ENCODE measurements at places on chromosomes 11 and 22.

GRCh38 chr11:96013461-96014213 lies 89.7 kb upstream of the MTMR2 start:
- no peak for DNase-seq

DNA sequence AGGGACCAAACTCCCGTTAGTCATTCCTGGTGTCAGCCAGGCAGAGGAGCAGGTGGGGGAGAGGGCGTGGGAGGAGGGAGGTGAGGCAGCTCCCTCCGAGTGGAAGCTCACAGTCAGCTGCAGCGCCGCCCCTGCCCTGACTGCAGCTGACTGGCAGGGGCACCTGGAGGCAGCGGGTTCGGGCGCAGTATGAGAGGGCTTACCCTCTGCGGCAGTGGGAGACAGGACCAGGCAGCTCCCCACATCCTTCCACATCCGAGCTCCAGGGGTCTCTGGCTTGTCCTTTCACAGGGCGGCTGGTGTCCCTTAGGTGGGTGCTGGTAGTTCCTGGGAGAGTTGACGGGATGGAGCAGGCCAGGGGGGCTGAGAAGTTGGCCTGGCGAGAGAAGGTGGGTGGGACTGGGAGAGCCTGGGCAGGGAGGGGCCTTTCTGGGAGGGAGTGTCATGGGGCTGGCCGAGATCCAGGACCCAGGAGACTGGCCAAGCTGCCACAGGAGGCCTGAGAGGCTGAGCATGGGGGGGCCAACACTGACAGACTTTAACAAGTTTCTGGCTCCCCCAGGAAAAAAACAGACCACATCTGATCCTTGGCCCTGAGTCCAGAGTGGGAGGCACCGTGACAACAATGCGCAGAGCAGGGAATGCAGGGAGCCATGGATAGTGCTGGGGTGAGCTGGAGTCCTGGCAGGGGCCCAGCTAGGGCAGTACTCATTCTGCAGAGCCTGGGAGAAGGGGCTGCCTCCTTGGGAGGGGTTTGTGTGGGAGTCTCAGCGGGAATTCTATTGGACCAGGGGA lies 4.9 kb downstream of the ADORA2A start:
- DNase-seq = peak; percentile 22

- DNase-seq = no peak
Observed at GRCh38 chr11:35515224-35515623, 10.2 kb downstream of the PAMR1 start.

GRCh38 chr11:76054330-76054729 lies 152.0 kb downstream of the WNT11 start:
- DNase-seq = no peak

GRCh38 chr11:22044126-22044525 lies 148.8 kb upstream of the ANO5 start:
- no peak for DNase-seq

DNA sequence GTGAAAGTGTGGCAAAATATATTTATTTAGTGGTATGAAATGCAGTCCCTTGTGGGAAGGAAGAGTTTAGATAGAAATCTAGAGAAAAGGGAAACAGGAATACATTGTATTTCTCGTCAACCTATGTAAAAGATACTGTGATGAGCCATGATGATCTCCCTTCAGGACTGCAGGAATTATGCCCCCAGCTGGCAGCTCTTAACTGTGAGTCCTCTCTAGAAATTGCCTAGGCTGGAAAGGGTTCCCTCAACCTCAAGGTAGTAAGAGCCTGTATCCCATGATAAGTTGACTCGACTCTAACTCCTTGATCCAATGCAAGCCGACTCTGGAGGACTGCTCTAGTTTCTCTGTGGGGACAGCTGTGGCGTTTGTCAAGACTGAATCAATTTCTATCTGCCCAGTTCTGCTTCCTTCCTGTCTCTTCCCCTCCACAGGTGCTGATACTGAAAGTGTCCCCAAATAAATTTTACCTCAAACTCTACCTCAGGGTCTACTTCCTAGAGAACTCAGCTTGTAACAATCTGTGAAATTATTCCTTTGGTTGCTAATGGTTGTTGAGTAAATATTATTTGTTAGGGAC lies 897.3 kb downstream of the METTL15 start:
- no peak for DNase-seq

- DNase-seq = no peak
Observed at GRCh38 chr22:43131773-43132501, 11.3 kb downstream of the MCAT start.

DNA sequence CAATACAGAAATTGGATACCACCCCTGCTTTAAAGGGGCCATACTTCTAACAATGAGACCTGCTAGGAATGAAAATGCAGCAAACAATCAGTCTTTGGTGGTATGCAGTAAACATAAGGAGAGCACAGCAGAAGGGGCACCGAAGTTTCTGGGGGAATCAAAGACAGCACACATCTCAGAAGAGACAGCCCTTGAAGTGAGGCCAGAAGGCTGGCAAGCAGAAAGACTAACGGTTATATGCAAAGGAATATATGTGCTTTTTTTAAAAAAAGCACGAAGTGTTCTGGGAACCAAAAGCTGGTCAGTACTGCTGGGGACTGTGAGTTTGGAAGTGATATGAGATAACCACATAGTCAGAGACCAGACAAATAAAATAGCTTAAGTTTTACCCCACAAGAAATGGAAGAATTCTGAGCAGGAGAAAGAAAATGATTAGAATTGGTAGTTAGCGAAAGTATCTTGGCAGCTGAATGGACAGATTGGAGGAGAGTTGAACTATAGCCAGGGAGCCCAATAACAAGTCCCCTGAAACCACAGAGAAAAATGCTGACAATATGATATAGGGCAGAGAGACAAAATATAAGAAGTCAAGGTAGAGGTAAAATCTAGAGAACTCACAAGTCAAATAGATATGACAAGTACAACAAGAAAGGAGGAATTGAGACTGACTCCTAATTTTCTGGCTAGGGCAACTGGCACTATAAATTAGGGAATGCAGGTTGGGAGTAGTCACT lies 125.7 kb downstream of the MRTFA start:
- DNase-seq = no peak

GRCh38 chr11:113542420-113542819 lies 67.2 kb upstream of the DRD2 start:
- DNase-seq = no peak
